ENCODE measurements at places on chromosomes 11 and 22.

GRCh38 chr11:133163463-133164419 lies 368.6 kb downstream of the OPCML start:
- no peak overlapping the region for H3K27ac ChIP-seq
- no peaks in the 10 kb centered on the region for H3K27me3 ChIP-seq
- H3K4me1 ChIP-seq: no peaks in the 10 kb centered on the region
- H3K4me3 ChIP-seq: no peak overlapping the region
- no peaks in the 10 kb centered on the region for H3K36me3 ChIP-seq

DNA sequence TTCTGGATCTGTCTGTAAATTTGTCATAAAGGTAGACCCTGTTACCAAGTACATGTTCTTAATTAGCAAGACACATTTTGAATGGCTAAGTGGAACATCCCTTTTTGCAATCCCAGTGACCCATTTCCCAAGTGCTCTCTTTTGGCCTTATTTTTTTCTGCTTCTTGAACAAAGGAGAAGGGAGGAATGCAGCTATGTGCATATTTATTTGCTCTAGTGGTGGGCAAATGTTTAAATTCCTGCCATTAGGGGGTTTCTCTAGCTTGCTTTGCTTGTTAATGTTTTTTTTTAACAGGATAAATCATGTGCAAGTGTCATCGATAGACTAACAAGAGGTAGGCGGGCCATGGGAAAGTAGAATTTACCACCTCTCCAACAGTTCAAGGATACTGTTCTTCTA lies 135.7 kb downstream of the COMMD9 start:
- no peaks in the 10 kb centered on the region for H3K36me3 ChIP-seq
- no peak overlapping the region for H3K4me3 ChIP-seq
- no peak overlapping the region for H3K27ac ChIP-seq
- peaks cover 10% of the 10 kb centered on the region for H3K4me1 ChIP-seq
- no peak for DNase-seq

- H3K27ac ChIP-seq: no peak overlapping the region
- peaks cover 14% of the 10 kb centered on the region for H3K36me3 ChIP-seq
- H3K4me3 ChIP-seq: no peak overlapping the region
- H3K4me1 ChIP-seq: no peaks in the 10 kb centered on the region
- no peak for DNase-seq
Measured at GRCh38 chr11:43819926-43820325, 60.7 kb upstream of the ALKBH3 start.

- peaks cover 83% of the 10 kb centered on the region for H3K36me3 ChIP-seq
- H3K27me3 ChIP-seq: no peaks in the 10 kb centered on the region
- peak overlapping the region; percentile 75 for H3K4me3 ChIP-seq
- peaks cover 98% of the 10 kb centered on the region for H3K4me1 ChIP-seq
- peak overlapping the region; percentile 95 for H3K27ac ChIP-seq
Measured at GRCh38 chr22:37221424-37222333, 9.4 kb upstream of the SSTR3 start.

DNA sequence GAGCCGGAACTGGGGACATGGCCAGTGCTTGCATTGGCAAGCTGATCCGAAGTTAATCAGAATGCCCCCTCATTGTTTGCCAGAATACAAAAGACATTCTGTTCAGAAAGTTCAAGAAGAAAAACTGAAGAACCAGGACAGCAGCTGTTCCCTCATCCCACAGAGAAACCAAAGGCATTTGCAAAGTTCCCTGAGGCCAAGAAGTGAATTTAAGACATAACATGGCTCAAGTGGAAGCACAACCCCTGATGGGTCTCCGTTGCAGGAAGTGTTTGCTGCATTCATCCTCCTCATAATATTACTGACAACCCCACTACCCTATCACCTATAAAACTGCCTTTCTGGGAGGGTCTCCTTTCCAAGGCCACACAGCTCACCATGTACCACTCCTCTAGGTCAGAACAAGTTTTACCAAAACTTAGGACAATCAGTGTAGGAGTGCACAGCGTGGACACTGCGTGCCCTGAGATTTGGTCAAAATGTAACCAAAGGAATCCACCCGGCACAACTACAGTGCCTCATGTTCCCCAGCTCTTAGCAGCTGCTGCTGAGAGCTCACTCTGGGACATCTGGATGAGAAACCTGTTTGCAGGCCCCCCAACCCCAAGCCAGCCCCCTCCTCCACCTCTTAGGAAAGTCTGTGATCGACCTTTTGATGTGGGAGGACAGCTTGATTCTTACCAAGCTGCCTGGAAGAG lies 101.6 kb upstream of the AKIP1 start:
- H3K4me1 ChIP-seq: peaks cover 5% of the 10 kb centered on the region
- H3K27me3 ChIP-seq: peaks cover 21% of the 10 kb centered on the region

- DNase-seq: no peak
- H3K36me3 ChIP-seq: no peaks in the 10 kb centered on the region
Measured at GRCh38 chr11:121123496-121124069, 22.5 kb downstream of the TECTA start.

GRCh38 chr11:126570489-126570888 lies 215.0 kb downstream of the ST3GAL4 start:
- H3K36me3 ChIP-seq: no peaks in the 10 kb centered on the region
- no peak overlapping the region for H3K27ac ChIP-seq
- no peaks in the 10 kb centered on the region for H3K4me1 ChIP-seq
- no peak for DNase-seq
- no peaks in the 10 kb centered on the region for H3K27me3 ChIP-seq
- no peak overlapping the region for H3K4me3 ChIP-seq

DNA sequence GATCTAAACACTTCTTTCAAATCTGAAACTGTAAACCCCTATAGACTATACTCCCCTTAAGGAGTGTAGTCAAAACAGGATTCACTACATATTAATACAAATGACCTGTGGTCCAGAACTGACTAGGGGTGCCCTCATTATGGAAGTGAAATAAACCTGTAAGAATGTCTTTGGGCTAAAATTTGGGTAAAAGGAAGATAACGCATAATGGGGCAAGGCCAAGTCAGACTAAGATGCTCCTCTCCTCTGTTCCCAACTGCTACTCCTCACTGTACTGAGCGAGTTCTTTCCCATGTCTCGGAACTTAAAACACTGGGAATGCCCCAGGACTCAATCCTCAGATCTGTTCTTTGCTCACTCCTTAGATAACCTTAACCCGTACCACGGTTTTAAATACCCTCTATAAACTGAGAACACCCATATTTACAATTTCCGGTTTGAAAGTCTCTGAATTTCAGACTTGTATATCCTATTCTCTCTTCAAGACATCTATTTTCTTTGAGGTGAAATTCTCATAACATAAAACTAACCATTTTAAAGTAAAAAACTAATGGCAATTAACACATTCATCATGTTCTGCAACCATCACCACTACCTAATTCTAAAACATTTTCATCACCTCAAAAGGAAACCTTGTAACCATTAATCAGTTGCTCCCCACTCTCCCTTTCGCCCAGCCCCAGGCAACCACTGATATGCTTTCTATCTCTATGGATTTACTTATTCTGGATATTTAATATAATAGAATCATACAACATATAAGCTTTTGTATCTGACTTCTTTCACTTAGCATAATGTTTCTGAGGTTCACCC lies 4.0 kb downstream of the THAP12 start:
- no peak for DNase-seq
- no peak overlapping the region for H3K4me3 ChIP-seq
- no peak overlapping the region for H3K27ac ChIP-seq
- H3K4me1 ChIP-seq: peaks cover 60% of the 10 kb centered on the region
- no peaks in the 10 kb centered on the region for H3K27me3 ChIP-seq

DNA sequence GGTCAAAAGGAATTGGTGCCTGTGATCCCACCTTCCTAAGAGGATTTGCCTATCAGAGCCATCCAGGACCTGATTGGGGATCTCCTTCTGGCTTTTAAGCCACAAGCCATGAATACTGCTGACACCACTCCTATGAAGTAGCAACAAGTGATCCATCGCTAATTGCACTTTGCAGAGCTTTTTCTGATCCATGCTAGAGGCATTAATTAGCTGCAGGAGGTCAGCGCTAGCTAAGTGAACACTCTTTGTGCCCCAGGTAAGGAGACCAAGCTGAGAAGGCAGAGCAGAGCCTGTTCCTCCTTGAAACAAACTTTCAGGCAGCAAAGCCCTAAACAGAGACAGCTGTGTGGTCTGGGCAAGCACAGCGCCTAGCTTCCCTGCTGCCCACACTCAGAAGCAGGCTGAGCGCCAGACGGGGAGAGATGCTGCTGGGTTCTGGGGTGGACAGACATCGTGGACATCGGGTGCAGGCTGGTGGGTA lies 122.2 kb downstream of the ABTB2 start:
- H3K4me3 ChIP-seq: no peak overlapping the region
- DNase-seq: no peak
- H3K36me3 ChIP-seq: no peaks in the 10 kb centered on the region
- H3K27me3 ChIP-seq: peaks cover 26% of the 10 kb centered on the region

GRCh38 chr22:41405588-41405987 lies 23.8 kb downstream of the TEF start:
- peaks cover 12% of the 10 kb centered on the region for H3K4me1 ChIP-seq
- no peaks in the 10 kb centered on the region for H3K36me3 ChIP-seq
- no peak overlapping the region for H3K4me3 ChIP-seq
- no peaks in the 10 kb centered on the region for H3K27me3 ChIP-seq
- no peak overlapping the region for H3K27ac ChIP-seq

DNA sequence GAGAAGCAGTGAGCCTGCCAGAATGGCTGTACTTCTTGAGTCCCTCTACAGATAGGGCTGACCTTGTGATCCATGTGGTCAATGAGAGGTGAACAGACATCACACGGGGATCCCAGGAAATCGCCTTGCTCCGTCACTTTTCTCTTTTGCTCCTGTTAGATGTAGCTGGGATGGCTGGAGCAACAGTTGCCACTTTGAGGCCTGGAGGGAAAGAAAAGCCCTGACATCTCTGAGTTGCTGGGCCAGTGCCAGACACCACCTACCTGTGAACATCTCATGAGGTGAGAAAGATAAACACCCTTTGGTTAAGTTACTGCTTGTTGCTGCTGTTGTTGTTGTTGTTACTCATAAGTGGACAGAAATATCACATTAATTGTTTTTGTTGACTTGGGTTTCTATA lies 840.3 kb downstream of the TBC1D22A start:
- H3K27ac ChIP-seq: no peak overlapping the region
- DNase-seq: no peak
- no peaks in the 10 kb centered on the region for H3K4me1 ChIP-seq
- H3K4me3 ChIP-seq: no peak overlapping the region
- H3K27me3 ChIP-seq: no peaks in the 10 kb centered on the region

DNA sequence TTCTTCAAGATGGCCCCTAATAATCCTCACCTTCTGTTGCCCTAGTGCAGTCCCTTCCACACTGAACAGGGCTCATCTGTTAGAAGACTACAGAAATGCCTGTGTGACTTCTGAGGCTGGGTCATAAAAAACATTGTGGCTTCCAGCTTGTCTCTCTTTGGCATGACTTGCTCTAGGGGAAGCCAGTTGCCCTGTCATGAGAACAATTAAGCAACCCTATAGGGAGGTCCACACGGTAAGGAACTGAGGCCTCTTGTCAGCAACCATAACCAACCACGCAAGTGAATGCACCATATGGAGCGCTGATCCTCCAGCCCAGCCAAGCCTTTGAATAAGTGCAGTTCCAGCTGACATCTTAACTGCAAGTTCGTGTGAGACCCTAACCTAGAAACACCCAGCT lies 2.6 kb downstream of the LIPT2 start:
- no peak overlapping the region for H3K27ac ChIP-seq
- no peaks in the 10 kb centered on the region for H3K27me3 ChIP-seq
- peaks cover 22% of the 10 kb centered on the region for H3K4me1 ChIP-seq

GRCh38 chr11:125262194-125262829 lies 97.8 kb downstream of the PKNOX2 start:
- no peak for DNase-seq
- H3K27me3 ChIP-seq: peaks cover 20% of the 10 kb centered on the region
- no peak overlapping the region for H3K4me3 ChIP-seq

- H3K36me3 ChIP-seq: no peaks in the 10 kb centered on the region
- no peak overlapping the region for H3K4me3 ChIP-seq
- no peaks in the 10 kb centered on the region for H3K4me1 ChIP-seq
- H3K27ac ChIP-seq: no peak overlapping the region
Measured at GRCh38 chr22:45524157-45524556, 21.5 kb downstream of the FBLN1 start.

- no peak overlapping the region for H3K27ac ChIP-seq
- DNase-seq: no peak
- no peaks in the 10 kb centered on the region for H3K36me3 ChIP-seq
- no peak overlapping the region for H3K4me3 ChIP-seq
- H3K27me3 ChIP-seq: peaks cover 22% of the 10 kb centered on the region
- H3K4me1 ChIP-seq: peaks cover 9% of the 10 kb centered on the region
Measured at GRCh38 chr11:118615976-118616371, 8.6 kb downstream of the PHLDB1 start.

- no peaks in the 10 kb centered on the region for H3K4me1 ChIP-seq
- peaks cover 3% of the 10 kb centered on the region for H3K27me3 ChIP-seq
- H3K27ac ChIP-seq: no peak overlapping the region
- no peaks in the 10 kb centered on the region for H3K36me3 ChIP-seq
- DNase-seq: no peak
Measured at GRCh38 chr22:30841273-30841672, 127.3 kb downstream of the MORC2 start.

- no peak overlapping the region for H3K27ac ChIP-seq
- H3K27me3 ChIP-seq: no peaks in the 10 kb centered on the region
- H3K4me3 ChIP-seq: no peak overlapping the region
- no peak for DNase-seq
Measured at GRCh38 chr11:1037506-1038055, 1.1 kb upstream of the MUC6 start.

DNA sequence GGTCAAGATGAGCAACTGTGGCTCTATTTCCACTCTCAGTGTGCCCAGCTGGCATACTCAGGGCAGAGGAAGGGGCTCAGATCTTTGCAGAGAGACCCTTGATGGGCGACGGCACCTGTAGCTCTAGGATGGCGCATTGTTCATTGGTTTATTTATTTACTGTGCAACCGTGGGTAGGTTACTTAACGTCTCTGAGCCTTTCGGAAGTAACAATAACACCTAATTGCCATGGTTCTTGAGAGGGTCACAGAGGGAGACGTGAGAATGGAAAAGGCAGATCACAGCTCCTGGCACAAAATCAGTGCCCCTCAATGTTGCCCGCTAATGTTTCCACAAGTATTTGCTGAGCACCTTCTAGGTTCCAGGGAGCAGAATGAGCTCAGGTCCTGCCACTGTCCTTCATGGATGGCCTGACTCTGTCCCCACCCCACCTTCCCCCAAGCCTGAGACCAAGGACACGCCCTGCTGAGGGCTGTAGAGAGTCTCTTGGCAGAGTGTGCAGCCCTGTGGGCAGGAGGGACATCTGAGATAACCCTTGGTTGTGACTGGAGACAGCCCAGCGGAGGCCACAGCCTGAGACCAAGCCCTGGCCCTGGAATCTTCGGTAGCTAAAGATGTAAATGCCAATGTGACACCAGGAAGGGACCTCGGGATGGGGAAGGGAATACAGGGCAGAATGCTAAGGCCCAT lies 780 bp upstream of the ALDH3B2 start:
- H3K36me3 ChIP-seq: no peaks in the 10 kb centered on the region
- H3K4me1 ChIP-seq: no peaks in the 10 kb centered on the region
- H3K27me3 ChIP-seq: peaks cover 13% of the 10 kb centered on the region
- no peak for DNase-seq
- no peak overlapping the region for H3K4me3 ChIP-seq

DNA sequence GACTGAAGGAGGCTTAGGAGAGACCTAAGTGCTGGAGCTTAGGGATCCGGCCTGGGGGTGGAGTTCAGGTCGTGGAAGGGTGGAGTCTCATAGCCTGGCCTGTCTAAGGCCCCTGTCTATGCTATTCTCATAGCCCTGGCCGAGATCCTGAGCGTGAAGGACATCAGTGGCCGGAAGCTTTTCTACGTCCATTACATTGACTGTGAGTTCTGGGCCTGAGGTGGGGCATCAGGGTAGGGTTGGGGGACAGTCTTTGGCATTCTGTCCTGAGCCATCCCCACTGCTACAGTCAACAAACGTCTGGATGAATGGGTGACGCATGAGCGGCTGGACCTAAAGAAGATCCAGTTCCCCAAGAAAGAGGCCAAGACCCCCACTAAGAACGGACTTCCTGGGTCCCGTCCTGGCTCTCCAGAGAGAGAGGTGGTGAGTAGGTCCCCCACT lies 603 bp downstream of the KAT5 start:
- no peak for DNase-seq
- peaks cover 40% of the 10 kb centered on the region for H3K36me3 ChIP-seq
- peak overlapping the region; percentile 82 for H3K4me3 ChIP-seq
- peak overlapping the region; percentile 97 for H3K27ac ChIP-seq

Data from activated CD4-positive, alpha-beta T cell treated with anti-CD3 and anti-CD28 coated beads, Interleukin-2, amount 10 ng/mL, durations not matched to agents 7 days and 5 days (primary cell).